ENCODE measurements at places on chromosomes 13 and 19.

DNA sequence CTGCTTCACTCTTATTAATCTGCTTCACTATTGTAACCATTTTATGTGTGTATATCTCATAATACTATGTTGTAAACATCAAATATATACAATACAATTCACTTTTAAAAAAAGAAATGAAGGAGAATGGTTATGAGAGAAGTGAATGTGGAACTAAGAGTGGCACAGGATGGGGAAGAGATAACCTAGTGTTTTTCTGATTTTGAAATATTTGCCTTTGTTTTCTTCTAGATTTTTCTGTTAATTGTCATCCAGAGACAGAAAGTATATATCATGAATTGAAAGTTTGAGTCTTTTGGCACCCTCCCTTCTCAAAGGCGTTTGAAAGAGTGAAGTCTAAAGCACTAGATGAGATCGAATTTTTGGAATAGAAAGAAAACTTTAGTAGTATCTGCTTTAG, 2.8 kb downstream of the DNAJC3 start:
- no peak for DNase-seq

DNA sequence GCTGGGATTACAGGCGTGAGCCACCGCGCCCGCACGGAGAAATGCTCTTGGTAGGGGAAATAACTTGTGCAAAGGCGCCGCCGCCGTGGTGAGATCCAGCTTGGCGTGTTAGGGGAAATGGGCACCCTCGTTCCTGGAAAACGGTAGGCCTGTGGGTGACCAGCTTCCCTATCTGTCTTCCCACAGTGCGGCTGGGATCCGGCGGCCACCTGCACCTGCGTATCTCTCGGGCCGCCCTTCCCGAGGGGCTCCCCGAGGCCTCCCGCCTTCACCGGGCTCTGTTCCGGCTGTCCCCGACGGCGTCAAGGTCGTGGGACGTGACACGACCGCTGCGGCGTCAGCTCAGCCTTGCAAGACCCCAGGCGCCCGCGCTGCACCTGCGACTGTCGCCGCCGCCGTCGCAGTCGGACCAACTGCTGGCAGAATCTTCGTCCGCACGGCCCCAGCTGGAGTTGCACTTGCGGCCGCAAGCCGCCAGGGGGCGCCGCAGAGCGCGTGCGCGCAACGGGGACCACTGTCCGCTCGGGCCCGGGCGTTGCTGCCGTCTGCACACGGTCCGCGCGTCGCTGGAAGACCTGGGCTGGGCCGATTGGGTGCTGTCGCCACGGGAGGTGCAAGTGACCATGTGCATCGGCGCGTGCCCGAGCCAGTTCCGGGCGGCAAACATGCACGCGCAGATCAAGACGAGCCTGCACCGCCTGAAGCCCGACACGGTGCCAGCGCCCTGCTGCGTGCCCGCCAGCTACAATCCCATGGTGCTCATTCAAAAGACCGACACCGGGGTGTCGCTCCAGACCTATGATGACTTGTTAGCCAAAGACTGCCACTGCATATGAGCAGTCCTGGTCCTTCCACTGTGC, 2.4 kb downstream of the GDF15 start:
- peak; percentile 70 for DNase-seq

DNA sequence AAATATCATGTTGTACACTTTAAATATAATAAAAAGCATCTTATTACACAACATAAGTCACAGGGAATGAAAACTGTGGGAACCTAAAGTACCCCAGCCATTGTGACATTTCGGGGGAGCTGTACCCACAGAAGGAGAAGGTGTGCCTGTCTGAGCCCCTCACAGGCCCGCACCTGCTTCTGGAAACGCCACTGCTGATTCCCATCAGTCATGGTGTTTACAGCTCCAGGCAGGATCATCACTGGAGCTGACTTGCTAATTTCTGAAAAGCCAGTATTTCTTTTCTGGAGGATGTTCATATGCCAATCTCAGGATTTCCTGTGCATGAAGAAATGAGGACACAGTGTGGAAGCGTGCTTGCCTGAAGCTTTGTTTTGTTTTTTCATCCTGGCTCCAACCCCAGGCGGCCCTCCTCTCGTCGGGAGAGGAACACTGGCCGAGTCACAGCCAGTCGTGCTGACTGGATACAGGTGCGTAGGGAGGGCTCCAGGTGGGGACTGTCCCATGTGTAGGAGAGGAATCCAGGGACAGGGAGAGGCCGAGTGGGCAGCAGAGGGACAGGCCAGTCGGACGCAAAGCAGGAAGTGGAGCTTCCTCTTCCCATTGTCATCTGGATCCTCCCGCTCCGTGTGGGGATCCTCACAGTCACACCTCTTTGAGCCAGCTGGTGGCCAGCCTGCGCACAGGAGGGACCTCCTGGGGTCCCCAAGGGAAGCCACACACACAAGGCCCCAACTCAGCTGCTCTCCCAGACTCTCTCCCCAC, 4.2 kb upstream of the ATP12A start:
- DNase-seq: no peak

DNA sequence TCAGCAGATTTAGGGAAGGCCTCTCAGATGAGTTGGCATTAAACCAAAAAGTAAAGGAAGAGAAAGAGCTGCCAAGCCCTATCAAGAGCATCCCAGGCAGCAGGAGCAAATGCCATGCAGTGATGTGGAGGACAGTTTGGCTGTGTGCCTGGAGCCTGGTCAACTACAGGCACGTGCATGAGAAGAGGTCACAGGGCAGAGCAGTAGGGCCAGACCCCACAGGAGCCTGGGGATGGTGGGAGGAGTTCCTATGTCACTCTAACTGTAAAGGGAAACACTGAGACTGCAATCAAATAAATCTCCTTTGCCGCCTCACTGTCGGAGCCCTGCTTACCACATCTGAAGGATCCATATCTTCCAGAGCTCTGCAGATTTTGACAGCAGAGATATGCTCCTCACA, 240.5 kb downstream of the ENOX1 start:
- peak; percentile 13 for DNase-seq

DNA sequence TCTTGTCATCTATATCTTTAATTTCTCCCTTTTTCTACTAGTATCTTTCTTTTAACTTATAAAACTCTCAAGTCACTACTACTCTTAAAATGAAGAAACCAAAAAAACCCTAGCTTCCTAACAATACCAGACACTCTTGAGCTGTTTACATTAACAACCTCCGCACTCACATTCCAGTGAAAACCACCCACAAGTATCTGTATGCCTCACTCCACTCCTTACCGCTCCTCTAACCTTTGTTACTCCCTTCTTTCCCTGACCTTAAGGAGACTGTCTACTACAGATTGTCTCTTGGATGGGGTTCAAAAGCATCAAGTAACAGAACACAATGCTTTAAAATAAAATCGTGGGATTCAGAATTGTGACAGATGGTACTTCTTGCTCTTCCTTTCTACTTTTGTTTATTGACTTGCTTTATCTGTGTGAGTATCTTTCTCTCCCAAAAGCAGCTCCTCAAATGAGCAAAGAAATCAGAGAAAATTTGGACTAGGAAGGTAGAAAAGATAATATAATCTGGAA, 110.0 kb upstream of the FBXL3 start:
- no peak for DNase-seq

DNA sequence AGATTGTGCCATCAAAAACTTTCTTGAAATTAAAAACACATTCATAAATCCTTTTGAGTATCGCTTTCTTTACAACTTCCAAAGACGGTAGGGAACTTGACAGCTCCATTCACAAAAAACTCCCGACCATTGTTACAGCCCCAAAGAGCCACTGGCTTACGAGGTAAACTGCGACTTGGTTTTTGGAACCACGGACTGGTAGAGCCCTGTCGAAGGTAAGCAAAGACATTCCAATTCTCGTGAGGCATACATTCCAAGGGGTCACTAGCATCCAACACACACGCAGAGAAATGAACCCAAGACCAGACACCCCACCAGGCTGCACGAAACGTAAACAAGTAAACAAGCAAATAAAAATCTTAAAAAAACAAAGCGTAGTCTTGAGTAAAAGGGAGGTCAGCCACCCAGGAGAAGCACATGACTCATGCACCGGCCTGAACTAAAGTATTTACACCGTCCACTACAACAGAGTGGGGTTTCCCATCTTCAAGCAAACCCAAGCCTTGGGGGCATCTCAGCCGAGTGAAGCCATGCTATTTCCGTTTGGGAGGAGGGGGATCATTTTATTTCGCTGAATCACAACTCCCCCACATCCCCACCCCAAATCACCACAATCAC, 1.4 kb downstream of the BRD4 start:
- no peak for DNase-seq

GRCh38 chr13:97339988-97340749, 93.8 kb upstream of the RAP2A start:
- no peak for DNase-seq

DNA sequence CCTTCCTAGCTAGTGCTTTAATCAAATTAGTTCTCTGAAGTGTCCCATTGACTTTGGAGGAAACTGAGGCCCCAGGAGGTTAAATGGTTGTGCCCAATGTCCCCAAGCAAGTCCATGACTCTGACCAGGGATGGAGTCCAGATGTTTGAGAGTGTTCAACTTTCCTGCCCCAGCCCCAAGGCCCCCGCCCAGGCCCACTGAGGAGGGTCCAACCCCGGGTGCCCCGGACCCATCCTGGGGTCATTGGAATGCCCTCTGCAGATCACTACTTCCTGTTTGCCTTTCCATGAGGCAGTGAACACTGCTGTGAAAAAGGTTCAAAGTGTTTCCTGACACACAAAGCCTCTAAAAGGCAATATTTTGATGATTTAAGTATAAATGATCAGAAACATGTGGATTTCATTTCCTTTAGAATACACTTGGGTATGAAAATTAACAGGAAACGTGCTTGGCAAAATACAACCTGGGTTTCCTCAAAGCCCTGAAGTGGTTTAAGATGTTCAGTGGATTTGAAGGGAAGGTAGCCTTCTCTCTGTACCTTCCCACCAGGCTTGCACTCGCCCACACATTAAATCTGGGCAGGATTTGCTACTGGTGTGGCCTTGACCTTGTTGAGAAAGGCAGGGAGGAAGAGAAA, 335.7 kb downstream of the TSHZ3 start:
- no peak for DNase-seq

All from NCI-H1092 (cell line).